Adipocyte (in vitro differentiated cells): ENCODE measurements at places on chromosomes 5 and 9.

GRCh38 chr5:81756016-81756415 is 5.1 kb upstream of the SSBP2 start:
- peak; percentile 39 for DNase-seq

- no peak for DNase-seq
These were observed 47.1 kb upstream of the DMRT1 start for GRCh38 chr9:794386-794785.

GRCh38 chr5:131186561-131187256 is 16.0 kb downstream of the LYRM7 start:
- peak; percentile 36 for DNase-seq

DNA sequence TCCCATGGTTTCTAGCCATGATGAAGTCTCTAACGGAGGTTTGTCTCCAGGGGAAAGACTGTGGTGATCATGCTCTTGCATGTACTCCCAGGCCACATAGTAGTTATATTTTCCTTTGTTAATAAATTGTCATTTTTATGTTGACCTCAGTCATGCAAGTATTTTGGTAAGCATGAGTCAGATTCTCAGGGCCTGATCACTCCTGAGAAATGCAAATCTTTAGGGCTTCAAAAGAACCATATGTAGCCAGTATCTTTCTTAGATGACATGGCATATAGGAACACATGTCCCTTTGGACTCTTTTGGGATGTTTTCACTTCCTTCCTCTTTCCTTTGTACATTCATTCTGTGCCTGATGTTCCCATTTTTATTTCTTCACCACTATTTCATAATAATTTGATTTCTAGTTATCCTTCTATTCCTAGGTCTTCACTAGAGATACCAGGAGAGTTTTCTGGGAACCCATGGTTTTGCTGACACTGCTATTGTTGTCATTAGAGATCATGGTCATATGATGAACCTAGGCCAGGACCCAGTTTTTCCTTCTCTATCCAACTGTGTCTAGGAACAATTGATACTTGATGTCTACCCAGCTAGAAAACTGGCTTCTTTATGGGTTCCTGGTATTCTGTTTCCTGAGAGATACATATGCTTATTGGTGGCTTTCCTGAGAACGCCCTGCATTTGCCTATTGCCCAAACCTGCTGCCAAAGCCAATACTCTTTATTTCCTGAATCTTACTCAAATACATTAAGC is 248.1 kb upstream of the NREP start:
- peak; percentile 59 for DNase-seq

DNA sequence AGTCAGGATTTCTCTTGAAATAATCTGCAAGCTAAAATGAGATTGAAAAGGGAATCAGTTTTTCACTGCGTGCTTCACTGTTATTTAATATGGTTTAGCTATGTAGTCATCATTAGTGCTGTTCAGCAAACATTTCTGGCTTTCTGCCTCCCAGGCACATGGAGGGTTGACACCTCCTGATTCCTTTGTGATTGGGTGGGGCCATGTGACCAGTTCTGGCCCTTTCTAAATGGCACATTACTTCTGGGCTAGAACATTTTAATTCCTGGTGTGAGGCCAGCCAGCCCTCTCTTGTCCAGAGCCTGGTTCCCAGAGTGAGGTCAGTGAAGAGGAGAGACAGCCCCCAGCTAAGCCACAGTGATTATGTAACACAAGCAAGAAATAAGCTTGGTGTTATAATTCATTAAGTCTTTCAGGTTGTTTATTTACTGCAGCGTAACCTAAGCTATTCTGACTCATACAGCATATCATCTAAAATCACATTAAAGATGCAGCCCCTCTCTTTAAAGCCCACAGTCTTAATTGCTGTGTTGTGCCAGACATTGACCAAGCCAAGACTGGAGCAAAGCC is 17.4 kb upstream of the ARSI start:
- peak; percentile 78 for DNase-seq

DNA sequence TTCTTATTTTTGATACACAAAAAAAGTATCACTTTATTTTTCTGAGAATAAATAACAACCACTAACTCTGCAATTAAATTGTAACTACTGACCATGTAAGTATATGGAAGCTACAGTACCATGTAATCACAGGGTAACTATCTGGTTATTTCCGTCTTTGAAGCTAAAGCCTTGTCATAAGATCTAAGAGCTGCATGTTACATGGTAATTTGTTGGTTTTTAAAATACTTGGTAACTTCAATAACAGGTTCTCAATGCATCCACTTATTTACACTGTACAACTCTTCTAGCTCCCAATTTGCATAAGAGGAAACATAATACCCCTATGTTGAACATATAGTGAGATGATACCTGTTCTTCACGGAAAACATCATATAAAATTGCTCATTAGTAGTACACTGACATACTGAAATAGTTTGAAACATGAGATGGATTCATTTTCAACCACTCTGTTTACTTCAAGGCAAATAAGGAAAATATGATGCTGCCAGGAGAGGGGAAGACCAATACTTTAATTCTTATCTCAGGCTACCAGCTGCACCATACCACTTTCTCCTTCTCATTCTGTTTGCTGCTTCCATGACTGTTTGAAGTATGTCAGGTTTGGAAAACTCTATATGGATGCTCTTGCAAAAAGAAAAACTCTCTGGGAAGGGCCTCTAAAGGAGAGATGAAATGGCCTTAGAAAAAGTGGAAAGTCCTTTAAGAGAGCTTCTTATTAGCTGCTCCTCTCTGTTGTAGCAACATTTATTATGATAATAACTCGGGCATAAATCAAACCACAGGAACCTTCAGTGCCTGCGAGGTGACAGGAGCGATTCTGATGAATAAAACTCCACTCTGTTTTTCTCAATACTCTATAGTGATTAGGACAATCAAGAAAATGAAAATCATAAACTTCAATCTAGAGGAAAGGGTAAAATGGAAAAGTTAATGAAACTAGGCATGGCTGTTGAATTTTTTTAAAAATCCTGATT is 150.2 kb downstream of the KIAA0825 start:
- DNase-seq, result no peak

GRCh38 chr5:109281136-109281690 is 128.6 kb downstream of the PJA2 start:
- no peak for DNase-seq

GRCh38 chr5:112862085-112862484 is 998 bp downstream of the SRP19 start:
- DNase-seq, result no peak

DNA sequence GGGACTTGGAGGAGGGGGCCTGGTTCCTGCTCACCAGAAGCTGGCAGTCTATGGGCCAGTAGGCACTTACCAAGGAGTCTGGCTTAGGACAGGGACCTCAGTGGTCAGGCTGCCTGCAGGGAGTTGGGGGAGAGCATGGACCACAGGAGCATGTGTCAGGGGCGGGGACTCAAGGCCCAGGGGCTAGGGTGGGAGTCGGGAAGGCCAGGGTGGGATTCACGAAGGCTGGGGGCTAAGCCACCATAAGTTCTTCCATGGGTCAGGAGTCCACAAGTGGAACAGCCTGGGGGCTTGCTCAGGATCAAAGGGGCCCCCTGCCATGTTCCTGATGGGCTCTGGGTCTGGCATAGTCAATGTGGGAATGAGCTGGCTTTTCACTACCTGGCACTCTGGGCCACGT is 11.5 kb upstream of the SLC25A48 start:
- no peak for DNase-seq

- DNase-seq, result peak; percentile 24
These were observed at the start of gene SCGB3A1 for GRCh38 chr5:180591311-180591887. Gene SCGB3A1 (minus strand): TSS chr5:180591499. CDS start chr5:180591462, 37 bp downstream.

DNA sequence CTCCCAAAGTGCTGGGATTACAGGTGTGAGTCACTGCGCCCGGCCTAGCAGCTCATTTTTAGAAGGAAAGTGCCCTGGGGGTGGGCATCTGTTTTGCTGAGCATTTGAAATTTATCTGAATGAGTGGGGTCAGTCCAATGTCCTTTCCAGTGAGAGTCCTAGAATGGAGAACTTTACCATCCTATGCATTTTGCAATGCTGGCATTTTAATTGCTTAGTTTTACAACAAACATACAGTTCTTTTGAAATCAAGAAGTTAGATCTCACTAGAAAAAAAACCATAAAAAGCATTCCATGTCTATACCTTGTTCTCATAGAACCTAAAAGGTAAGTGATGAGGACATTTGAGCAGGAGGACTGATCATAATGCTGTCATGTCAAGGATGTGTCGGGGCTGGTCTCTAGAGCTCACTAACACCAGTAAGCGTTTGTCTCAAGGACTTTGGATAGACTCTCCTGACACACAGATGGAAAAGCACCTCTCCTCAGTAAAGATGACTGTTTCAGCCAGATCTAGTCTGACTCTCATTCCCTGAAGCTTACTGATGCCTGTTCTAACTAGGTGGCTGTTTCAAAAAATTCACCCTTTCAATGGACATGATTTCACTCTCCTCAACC is 83.9 kb downstream of the DCP2 start:
- no peak for DNase-seq

GRCh38 chr9:86257391-86257790 is 2.1 kb downstream of the C9orf153 start:
- DNase-seq, result no peak

GRCh38 chr5:61744690-61745619 is 412.9 kb downstream of the ZSWIM6 start:
- DNase-seq, result no peak

DNA sequence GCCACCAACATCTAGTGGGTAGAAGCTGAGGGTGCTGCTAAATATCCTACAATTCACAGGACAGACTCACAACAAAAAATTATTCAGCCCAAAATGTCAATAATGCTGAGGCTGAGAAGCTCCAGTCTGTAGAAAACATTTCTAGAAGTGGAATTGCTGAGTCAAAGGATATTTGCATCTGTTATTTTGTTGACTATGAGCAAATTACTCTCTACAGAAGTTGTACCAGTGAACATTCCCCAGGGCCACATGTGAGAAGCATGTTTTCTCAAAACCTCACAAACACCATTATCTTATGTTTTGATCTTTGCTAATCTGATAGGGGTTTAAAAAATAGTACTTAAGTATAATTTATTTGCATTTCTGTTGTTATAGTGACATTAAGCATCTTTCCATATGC is 15.4 kb downstream of the ITK start:
- DNase-seq, result no peak

- DNase-seq, result no peak
These were observed 388.2 kb downstream of the PRR16 start for GRCh38 chr5:120852222-120852860.

- peak; percentile 34 for DNase-seq
These were observed 7.5 kb downstream of the UNC5A start for GRCh38 chr5:176817841-176818377.

GRCh38 chr5:37804401-37804800 is 35.4 kb downstream of the GDNF start:
- DNase-seq, result no peak

DNA sequence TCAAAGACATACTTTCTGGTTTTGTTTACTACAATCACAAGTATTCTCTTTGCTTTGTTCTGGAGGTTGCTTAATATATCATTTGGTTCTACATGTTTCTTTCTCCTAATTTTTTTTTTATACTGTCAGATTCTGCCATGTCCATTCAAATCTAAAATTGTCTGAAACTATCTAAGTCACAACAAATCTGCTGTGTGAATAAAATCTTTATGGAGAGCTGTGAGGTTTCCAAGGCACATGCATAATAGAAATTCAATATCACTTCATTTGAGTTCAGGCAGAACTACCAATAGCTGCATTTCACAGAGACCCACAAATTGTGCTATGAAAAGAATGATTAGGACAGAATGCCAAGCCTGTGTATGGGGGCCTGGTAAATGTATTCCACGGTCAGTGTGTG is 346.9 kb upstream of the ARRDC3 start:
- no peak for DNase-seq

DNA sequence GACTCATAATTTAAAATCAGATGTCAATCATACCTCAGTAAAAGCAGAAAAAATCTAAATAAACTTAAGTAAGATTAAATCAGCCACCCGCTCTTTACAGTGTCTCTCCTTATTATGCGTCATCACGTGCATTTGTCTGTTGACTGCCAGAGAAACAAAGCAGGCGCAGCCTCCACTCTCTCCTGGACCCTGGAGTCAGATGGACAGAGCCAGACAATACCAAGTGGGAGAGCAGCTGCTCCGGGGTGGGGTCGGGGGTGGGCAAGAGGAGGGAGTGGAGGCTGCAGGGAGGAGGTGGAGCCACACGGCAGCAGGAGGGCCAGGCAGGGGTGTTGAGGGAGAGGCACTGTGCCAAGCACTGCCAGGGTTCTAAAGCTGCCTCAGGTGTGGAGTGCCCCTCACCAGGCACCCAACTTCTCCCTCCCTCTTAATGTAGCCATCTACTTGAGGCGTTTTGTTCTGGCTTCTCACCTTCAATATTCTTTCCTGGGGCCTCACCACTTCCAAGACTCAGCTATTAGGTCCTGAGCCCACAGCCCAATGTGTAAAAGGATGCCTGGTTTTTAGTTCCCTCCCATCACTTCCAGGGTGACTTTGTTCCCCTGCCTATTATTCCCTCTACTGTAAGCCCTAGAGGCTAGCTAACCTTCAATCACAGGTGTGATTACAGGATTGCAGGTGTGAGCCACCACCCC is 96.3 kb downstream of the GLDC start:
- no peak for DNase-seq

DNA sequence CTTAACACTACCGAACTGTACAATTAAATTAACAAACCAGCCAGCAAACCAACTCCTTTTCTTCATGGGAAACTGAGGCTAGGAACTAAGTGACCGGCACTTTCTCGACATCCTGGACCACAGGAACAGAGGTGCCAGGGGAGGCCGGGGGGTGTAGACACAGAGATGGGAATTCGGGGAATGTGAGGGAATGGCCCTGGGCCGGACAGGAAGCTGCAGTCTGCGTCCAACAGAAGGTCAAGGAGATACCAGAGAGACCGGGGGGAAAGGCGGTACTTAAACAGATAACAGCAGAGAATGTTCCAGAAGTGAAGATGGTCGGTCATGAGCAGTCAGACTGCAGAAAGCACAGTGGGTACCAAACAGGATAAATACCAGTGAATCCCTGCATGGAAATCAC is 40.3 kb downstream of the DBH start:
- no peak for DNase-seq

DNA sequence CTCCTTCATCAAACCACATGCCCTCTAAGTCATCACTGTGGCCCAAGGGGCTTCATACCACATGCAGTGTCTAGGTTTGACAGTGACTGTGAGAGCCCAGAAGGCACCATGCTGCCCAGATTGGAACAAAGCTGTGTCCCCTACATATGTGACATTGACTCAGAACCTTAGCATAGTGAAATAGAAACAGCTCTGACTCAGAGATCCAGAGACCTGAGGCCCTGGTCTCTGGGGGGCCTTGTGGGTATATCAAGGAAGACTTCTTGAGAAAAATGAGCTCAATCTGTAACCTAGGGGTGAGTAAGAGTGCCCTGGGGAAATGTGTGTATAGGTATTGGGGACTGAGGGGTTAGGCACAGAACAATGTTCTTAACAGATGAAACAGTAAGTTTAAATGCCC is 7.1 kb upstream of the ENTREP1 start:
- DNase-seq, result no peak

DNA sequence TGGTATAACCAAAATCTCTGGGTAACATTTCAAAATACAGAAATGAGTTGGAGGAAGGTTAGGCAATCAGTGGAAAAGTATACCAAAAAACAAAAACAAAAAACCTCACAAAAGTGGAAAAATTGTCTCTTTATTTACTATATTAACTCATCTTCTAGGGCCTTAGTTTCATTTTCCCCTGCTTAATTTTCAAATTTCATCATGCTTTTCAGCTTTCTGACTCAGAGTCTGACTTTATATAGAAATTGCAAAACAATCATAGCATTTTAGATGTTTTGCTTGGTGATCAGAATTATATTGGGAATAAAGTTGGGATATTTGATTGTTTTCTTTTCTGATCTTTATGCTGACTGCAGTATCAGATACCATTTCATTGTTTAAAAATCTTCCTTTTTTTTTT is 257.0 kb upstream of the PRR16 start:
- peak; percentile 75 for DNase-seq

GRCh38 chr9:589723-590122 is 251.8 kb upstream of the DMRT1 start:
- peak; percentile 51 for DNase-seq

GRCh38 chr9:123345567-123345955 is 10.4 kb upstream of the CRB2 start:
- DNase-seq, result peak; percentile 19
